ENCODE measurements at places on chromosomes 4 and X.

DNA sequence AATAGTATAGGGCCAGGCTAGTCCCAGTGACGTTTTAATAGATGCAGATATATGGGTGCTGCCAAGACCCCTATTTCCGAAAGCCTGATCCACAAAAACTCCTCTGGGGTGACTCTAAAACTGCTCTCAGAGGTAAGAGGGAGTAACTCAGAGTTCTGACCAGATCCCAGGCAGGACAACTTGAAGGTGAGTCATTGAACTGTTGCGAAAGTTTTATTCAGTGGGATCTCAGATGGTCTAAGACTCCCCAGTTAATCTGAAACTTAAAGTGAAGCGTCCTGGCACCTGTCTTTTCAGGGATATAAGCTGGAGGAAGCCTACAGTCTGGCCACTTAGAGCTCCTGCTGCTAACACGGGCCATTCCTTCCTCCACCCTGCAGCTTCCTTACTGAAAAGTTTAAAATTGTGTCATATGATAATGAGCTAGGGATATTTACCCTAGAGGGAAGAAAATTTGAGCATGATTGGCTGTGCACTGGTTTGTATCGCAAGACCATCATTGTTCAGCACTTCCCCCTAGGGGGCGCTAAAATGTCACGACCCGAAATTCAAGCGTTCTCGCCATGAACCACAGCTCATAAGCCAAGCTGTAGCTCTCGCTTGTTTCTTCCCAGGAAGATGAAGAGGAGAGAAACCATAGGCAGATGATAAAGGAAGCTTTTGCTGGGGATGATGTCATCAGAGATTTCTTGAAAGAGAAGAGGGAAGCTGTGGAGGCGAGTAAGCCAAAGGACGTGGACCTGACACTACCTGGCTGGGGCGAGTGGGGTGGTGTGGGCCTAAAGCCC lies 19.5 kb downstream of the UTP14A start:
- DNase-seq: peak; percentile 71

DNA sequence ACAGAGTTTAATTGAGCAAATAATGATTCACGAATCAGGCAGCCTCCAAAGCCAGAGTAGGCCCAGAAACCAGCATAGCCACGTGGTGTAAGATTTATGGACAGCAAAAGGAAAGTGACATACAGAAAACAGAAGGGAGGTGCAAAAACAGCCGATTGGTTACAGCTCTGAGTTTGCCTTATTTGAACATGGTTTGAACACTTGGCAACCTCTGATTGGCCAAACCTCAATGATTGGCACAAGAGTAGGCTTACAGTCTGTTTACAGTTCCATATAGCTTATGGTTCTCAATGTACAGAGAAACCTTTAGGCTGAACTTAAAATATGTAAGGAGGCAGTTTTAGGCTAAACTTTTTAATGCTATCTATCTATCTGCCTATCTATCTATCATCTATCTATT lies 394.8 kb downstream of the CFAP47 start:
- DNase-seq: no peak

GRCh38 chr4:4461850-4462249 lies 74.9 kb downstream of the NSG1 start:
- no peak for DNase-seq

DNA sequence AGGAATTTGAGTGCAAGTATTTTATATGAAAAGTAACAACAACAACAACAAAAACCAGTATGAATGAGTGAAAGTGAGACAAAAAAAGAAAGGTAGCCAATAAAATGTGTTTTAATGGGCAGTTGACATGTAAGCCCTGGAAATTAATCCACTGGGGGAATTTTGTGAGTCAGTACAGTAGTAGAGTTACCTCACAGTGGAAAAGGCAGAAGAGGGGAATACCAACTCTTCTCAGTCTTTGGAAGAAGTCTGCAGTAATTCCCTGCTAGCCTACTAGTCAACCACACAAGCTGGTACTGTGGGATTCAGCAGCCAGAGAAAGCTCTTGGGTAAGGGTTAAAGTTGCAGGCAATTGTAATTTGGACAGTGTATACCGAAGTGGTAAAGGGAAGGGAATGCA lies 76.3 kb upstream of the IL15 start:
- DNase-seq: no peak

DNA sequence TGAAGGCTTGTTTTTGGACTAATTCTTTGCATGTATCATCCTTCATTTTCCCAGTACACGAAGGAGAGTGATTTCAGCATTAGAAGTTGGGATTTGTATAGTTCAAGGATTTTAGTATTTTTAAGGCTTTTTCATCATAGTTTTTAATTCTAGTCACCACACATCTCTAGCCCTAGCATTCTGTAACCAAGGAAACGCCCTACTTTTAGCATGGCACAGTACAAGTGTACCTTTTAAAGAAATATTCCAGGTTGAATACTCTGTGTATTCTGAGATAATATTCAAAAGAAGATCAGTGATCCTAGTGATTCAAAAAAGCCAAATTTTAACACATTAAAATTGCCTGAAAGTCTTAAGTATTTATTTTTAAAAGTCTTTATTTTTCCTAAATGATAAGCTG lies 150.5 kb downstream of the RAP1GDS1 start:
- no peak for DNase-seq

- DNase-seq: no peak
Observed at GRCh38 chr4:88573276-88573980, 18.9 kb upstream of the HERC3 start.

GRCh38 chr4:2060611-2061185 lies 1.6 kb downstream of the NAT8L start:
- no peak for DNase-seq

DNA sequence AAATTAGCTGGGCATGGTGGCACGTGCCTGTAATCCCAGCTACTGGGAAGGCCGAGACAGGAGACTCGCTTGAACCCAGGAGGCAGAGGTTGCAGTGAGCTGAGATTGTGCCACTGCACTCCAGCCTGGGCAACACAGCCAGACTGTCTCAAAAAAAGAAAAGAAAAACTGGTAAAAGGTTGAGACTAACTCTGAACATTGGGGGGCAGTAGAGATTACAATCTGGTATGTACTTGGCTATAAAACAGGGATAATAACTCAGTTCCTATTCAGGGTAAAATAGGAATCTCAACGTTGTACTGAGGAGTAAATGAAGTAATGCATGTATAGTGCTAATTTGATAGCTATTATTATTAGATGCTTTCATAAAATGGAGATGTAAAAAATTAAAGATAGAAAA lies 12.5 kb upstream of the KLF8 start:
- no peak for DNase-seq

DNA sequence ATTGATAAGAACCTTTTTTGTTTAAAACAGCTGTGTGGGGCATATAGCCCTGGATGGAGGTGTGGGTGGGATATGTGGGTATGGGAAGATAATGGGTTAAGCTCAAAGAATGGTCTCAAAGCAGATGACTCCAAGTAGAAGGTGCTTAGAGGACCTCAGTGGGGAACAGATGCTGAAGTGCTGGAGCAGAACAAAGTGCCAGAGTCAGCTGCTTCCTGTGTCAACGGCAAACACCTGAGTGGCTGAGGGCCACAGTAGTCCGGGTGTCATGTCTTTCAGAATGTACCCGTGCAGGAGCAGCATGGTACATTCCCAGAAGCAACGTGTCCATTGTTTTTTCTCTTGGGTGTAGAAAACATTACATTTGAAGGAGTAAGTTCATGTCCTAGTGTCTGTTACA lies 210.6 kb downstream of the CCNG2 start:
- no peak for DNase-seq

DNA sequence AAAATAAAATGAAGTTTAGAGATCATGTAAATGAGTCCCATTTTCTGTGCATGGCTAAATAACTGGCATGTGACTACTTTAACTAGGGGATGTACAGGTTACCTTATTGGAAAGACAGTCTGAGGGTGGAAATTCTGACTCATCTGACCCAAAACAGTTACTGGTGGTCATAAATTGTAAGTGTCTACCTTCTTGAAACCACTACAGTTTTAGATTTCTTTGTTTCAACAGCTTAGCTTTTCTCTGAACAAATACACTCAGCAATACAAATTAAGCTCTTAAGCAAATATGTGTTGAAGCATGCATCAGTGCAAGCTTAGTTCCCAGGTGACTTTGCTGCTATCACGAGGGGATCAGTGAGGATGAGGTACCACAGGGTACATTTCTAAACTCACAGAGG lies 60.7 kb upstream of the PGM2 start:
- DNase-seq: no peak

DNA sequence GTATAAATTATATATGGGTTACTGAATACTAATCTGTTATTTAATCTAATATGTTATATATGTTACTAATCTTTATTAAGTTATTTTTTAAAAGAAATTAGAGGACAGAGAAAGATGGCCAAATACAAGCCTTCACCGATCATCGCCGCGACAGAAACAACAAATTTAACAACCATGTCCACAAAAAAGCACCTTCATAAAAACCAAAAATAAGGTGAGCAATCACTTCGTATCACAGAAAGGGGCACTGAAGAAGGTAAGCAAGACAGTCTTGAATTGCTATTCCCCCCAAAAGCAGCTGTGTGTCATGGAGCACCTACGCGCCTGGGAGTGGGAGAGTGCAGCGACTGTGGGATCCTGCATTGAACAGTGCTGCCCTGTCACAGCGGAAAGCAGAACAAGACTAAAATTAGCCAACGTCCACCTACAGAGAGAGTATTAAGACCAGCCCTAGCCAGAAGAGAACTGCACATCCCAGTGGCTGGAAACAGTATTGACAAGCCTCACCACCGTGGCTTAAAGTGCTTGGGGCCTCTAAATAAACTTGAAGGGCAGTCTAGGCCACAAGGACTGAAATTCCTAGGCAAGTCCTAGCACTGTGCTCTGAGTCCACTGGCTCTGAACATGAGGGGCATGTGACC lies 38.5 kb downstream of the LRBA start:
- no peak for DNase-seq

DNA sequence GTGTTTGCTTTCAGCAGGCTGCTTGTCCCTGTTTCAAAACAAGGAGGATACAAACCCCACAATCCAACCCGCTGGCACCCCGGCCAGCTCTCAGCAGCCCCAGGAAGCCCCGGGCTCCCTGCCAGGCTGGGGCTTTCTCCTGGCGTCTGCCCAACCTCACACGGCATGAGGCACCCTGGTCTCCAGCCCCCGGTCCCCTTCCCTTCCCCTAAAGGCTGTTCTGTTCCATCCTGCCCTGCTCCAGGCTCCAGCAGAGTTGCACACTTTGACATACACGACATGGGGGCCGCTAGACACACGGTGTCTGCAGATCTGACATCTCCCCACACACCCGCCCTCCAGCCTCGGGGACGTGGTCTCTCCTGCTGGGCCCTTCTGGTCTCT lies 107.7 kb upstream of the ADRA2C start:
- no peak for DNase-seq

GRCh38 chr4:18840481-18840880 lies 818.9 kb upstream of the LCORL start:
- no peak for DNase-seq

DNA sequence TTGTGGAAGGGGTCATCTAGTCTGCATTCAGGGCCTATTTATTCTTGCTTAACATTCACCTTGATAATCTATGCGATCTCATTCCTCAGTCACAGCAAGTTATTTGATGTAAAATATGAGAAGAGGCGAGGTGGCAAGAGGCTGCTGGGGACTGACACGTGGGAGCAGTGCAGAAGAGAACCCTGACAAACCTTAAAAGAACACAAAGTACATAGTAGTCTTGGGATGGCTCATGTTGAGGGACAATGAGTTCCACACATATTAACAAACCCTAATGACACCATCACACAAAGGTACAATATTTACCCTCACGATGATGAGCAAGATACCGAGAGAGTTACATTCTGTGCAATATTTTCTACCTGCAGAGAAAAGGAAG lies 57.5 kb downstream of the MAML3 start:
- no peak for DNase-seq

GRCh38 chrX:97672608-97673007 lies 788.9 kb downstream of the RPA4 start:
- no peak for DNase-seq

DNA sequence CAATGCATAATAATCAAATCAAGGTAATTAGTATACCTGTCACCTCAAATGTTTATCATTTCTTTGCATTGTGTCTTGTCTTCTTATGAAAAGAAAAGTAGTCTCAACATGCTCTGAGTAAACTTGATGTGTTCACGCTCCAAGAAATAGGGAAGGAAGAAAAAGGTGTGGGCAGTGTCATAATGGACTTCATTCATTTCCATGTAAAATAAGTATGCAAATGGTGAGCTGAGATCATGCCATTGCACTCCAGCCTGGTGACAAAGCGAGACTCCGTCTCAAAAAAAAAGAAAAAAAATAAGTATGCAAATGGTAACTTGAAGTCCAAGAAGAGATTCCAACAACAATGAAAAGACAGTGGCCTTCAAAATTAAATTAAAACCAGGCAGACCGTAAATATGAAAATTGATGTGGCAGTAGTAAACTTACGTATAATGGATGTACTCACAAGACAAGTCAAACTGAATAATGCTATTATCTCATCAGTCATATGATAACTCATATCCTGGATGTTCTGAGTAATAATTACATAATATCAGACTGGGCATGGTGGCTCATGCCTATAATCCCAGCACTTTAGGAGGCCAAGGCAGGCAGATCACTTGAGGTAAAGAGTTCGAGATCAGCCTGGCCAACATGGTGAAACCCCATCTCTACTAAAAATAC lies 6.0 kb upstream of the CWH43 start:
- no peak for DNase-seq

GRCh38 chr4:40672528-40673522 lies 43.2 kb upstream of the RBM47 start:
- peak; percentile 17 for DNase-seq

DNA sequence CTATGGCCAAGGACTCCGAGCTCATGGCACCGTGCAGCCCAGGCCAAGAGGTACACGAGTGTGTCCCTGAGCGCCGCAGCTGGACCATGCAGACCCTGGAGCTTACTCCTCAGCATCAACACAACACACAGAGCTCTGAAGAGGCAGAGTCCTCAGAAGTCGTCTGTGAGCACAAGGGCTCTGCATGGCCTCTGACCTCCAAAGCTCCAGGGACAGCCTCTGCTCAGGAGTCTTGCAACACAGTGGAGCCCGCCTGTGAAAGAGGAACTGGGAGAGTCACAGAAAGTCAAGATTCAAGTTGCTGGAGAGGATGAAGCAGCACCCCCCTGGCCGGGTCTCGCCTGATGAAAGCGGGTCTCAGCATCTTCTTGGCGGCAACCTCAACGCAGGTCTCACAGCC lies 2.9 kb downstream of the LRPAP1 start:
- DNase-seq: no peak

DNA sequence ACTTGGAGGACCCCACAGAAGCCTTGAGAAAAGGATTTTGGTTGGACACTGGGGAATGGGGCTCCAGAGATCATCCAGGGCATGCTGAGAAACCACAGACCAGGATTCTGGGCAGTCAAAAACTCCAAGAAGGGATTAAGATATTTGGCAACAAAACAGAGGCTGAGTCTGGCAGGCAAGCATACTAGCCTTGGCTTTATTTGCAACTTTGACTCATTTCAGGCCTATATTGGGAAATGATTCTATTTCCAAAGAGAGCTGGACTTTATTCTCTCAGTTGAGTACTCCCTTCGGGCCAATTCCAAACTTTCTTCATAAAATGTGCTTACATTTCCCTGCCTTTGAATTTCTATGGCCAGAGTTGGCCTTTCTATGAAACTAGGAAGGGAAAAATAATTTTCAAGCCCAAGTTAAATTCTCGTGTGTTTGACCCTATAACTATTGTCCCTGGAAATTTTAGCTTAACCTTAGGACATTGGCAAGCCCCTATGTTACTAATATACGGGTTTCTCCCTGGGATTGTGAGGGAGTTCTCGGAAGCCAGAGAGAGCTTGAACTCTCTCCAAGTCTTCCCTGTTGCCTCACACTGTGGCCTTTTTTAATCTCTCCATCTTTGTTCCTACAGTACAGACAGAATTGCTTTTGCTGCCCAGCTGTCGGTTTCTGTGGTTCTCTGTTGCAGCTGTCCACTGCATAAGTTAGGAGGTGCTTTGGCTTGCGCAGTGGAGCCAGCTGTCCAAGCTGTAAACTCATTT lies 112.6 kb upstream of the FAM9A start:
- DNase-seq: no peak

- DNase-seq: no peak
Observed at GRCh38 chr4:128286474-128287058, 1.0 kb downstream of the PGRMC2 start.
